ENCODE measurements at places on chromosomes 16 and 17.

GRCh38 chr17:79826204-79826680 is 13.0 kb downstream of the CBX4 start:
- no peak for DNase-seq

DNA sequence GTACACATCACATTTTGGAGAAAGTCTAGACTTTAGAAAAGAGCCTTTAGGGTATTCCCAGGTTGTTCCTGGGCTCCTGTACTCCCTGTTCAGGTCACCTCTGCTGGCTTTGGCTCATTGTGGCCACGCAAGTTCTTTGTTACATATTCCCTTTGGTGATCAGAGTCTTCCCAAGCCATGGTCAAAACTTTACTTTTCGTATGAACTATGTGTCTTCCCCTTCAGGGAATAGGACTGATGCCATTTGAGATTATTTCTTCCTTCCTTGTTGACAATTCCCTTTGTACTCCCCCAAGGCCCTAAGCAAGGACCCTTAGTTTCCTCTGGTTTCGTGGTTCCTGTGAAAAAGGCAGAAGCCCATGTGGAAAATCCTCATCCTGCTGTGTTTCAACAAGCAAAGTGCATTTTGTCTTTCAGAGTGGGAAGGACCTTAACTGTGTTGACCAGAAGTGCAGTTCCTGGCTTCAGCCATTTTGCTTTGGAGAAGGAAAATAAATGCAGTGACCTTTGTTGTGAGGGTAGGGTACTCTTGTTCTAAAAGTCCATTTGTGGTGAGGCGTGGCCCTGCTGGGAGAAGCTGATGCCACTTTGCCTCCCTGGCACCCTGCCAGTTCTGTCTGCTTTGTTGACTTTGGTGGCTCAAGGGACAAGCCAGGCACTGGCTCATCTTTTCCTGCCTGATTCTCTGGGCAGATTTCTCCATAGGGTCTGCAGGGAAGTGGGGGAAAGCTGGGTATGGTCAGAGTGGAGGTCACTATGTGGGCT is 55.1 kb downstream of the ZNRF1 start:
- no peak for DNase-seq

DNA sequence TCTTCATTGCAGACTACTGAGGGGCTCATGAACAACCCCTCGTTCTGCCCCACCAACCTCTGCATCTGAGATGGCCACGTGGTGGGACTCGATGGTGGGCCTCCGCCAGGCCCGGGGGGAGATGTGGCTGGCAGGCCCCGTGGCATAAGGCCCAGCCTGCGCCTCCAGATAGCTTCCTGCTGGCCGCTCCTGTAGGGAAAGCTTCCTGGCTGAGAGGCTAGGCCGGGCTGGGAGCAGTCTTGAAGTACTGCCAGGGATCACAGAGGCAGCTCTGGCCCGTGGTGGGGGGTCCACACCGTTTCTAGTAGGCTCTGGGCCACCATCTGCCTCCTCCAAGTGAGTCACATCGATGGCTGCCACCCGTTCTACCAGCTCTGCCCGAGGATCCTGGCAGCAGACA is 7.6 kb downstream of the CAMKK1 start:
- DNase-seq = no peak

DNA sequence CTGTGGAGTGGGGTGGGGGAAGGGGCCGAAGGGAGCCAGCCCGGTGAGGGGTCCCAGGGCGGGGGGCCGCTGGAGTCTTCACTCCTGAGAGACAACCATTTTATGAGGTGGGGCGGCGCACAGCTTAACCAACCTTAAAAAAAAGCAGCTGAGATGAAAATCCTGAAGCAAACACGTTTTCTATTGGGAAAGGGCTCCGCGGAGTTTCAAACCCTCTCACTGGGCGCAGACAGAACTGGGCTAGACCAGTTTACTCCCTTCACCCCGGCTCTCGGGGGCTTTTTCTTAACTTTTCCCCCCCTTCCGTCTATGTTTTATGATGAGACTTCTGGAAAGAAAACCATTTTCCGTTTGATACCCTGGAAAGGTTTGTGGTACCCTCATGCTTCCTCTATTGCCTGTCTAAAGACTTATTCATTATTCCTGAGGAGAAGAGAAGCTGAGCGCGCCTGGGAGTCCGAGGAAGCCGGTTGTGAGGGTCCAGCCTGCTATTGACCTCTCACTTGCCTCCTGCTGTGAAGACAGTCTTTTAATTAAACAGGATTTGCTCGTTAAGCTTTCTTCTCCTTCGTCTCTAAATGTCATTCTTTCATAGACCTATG is 482 bp upstream of the SSH2 start:
- DNase-seq = no peak

- no peak for DNase-seq
Observed at GRCh38 chr17:36736201-36737156, 135.1 kb downstream of the MRM1 start.

DNA sequence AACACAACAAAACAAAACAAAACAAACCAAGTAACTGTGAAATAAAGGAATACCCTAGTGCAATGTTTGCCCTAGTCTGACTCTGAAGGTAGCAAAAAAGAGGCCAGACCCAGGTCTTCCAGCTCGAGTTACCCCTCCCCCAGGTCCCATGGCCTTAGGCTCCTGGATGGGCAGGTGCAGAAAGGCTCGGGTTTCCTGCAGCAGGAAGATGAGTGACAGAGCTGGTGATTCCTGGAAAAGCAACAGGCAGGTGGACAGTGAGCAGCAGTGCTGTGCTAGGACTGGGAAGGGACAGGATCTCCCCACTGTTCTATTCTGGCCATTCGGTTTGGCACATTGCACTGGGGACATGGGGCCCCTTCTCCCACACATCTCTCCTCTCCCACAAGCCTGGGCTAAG is 42.9 kb upstream of the MRTFB start:
- DNase-seq = no peak

DNA sequence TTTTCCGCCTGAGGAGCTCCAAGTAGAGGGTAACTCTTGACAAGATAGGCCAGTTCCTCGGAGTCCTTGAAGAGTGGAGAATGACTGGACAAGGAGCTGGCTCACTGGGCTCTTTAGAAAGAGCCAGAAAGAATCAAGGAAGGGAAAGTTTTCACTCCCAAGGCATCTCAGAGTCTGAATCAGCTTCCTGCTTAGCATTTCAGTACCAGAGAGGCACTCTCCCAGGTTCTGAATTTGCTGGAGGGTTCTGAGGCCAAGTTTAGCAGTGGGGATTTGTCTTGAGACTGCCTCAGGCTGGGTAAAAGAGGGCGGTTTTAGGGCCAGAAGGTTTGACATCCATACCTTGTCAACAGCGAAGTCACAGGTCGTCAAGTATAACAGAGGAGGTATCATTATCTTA is 25.5 kb downstream of the GP2 start:
- DNase-seq = no peak

- DNase-seq = no peak
Observed at GRCh38 chr16:57801098-57801808, 1.0 kb downstream of the KIFC3 start.

All from activated T-cell treated with anti-CD3 and anti-CD28 coated beads for 24 hours (primary cell).